T-helper 17 cell (primary cell): ENCODE measurements at places on chromosomes 4 and X.

DNA sequence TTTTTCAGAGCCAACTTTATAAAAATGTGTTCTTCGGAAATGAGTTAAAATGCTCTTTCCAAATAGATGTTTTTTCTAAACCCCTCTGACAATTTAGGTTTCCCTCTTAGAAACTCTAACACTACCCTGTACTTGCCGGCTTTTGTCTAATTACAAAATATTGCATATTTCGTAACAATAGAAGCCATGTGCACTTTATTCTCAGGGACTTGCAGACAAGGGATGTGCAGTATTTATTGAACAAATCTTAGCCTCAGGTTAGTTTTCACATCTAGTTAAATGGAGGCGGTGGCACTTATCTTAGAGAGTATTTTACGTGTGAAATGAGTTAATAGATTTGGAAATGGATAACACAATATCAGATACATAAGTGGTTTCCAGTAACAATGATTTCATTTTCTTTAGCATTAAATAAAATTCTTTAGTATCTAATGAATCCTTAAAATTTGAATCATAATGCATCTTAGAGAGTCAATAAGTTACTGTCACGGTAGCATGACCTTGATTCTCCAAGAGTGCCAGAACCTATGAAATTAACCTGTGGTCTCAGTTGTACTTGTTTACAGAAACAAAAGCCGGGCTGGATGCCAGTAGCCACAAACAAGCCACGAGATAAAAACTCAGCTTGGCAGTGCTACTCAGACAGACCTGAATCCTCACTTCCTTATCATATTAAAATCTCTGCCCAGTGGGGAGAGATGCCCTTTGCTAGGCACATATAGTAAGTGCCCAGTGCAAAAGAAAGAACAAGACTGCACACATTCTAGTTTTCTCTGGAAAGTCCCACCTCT lies 772 bp upstream of the PABPC4L start:
- no peak overlapping the region for H3K4me3 ChIP-seq
- H3K27ac ChIP-seq = no peak overlapping the region
- H3K36me3 ChIP-seq = no peaks in the 10 kb centered on the region

DNA sequence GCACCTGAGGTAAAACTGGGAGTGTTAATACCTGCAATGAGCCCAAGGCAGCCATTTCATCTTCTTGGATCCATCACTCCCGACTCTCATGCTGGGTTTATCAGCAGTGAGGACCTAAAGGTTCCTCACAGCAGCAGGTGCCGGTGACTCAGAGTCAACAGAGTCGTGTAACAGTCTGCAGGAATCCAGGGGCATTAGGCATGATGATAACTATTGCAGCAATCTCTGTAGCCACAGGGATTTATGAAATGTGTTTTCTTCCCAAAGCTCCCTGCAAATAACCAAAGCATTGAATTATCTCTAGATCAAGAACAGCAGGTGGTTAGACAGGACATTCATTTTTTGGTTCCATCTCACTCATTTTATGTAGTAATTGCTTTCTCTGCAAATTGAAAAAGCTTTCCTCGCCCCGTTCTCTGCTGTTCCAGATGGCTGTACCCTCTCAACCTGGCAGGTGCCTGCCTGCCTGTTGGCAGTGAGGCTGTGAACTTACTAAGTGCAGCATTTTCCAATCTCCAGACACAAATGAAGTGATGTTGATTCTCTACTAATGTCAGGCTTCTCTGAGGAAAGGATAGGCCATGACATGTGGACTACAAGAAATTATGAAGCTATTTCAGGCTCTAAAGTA lies 48.1 kb upstream of the TSPAN7 start:
- H3K4me1 ChIP-seq = peaks cover 4% of the 10 kb centered on the region
- H3K36me3 ChIP-seq = no peaks in the 10 kb centered on the region
- no peaks in the 10 kb centered on the region for H3K27me3 ChIP-seq
- no peak overlapping the region for H3K4me3 ChIP-seq
- no peak overlapping the region for H3K27ac ChIP-seq

DNA sequence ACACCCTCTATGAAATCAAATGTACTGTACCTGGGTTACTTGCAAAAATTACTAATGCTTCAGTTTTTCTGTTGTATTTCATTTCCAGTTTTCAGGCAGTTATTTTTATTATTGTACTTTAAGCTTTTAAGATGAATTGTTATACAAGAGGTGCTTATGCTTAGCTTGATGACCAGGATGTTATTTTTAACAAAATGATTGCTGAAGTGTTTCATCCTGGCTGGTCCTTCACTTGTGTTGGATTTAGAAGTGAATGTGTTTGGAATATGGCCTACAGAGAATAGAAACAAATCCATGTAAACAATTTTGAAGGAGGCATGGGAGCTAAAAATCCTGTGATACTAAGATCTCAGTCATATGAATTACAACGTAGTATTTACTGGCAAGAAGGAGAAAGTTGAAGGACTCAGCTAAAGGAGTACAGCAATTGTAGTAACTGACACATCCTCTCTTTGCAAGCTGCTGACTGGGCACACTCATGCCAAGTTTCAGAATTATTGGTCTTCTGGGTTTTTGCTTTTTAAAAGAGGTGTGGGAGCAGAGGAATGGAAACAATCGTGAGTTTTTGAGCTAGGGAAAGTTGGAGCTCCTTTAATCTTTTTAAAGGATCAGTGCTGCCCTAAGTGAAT lies 9.2 kb downstream of the UBE2A start:
- no peak for DNase-seq
- H3K4me1 ChIP-seq = no peaks in the 10 kb centered on the region
- H3K27me3 ChIP-seq = no peaks in the 10 kb centered on the region
- no peaks in the 10 kb centered on the region for H3K36me3 ChIP-seq

DNA sequence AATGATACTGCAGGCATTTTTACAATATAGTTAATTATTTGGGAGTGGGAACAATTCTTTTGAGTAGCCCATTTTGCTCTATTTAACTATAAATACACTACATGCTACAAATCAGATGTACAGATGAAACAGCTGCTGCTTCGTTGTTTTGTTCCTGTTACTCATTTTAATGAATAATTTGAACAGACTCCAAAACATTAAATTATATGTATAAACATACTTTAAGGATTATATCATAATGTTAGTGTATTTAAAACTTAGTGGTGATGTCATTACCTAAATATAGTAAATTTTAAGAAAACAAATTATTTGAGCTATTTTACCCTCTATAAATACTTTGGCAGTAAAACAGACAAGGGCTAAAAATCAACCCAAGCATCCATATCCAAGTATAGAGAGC lies 60.7 kb downstream of the GAB1 start:
- no peak overlapping the region for H3K4me3 ChIP-seq
- no peak for DNase-seq
- H3K36me3 ChIP-seq = no peaks in the 10 kb centered on the region
- no peak overlapping the region for H3K27ac ChIP-seq
- peaks cover 3% of the 10 kb centered on the region for H3K4me1 ChIP-seq
- H3K27me3 ChIP-seq = peaks cover 31% of the 10 kb centered on the region

DNA sequence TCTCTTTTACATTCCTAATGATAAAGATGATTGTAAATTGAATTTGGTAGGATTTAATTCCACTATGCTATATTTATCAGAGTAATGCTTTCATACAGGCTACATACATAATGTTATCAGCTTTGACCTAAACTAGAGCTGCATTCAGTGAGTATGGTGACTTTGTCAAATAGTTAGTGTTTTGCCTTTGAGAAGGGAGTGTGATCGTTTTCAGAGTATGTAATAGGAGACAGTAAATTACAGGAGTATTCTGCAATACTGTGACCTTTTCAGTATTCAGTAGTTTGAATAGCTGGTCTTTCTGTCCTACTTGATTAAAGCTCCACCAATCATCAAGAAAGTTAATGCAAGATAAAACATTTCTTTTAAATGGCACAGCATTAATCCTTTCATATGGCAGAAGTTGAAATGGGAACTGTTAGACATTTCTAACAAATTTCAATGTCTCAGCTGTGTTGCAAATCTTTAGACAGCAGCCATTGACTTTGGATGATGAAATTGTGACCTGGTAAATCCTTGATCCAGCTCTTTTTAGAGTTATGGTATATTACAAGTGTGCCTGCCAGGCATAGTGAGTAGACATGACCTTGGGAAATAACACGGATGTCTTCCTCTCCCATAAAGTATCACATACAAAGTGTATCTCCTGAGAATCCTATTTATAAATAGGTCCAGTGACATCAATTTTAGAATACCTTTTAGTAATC lies 455.3 kb downstream of the KCTD8 start:
- no peak for DNase-seq
- no peak overlapping the region for H3K27ac ChIP-seq
- H3K27me3 ChIP-seq = no peaks in the 10 kb centered on the region
- no peaks in the 10 kb centered on the region for H3K36me3 ChIP-seq

DNA sequence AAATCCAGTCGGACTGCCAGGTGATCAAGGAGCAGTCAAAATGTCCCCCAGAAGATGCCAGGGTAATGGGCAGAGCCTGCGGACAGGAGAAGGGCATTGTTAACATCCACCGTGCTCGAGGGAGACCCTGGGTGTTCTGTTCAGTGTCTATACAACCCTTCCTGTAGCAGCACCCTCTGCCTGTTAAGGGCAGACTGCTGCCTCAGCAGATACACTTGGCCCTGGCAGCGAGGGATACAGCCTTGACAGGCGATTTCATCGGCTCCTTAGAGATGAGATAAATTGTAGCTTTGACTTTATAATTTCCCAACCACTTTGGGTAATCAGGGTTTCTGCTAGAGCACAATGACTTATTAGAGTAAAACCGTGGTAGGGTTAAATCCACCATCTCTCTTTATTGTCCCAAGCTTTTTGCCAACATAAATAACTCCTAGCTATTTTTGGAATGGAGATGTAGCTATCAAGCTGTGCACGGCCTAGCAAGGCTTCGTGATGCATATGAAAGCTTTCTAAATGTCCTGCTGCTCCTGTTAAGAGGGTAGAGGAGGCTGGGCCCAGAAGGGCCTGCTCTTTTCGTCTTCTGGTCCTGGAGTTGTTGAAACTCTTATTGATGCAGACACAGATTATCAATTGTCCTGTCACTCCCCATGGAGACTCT lies 195.9 kb downstream of the CPEB2 start:
- H3K4me1 ChIP-seq = peaks cover 5% of the 10 kb centered on the region
- H3K36me3 ChIP-seq = no peaks in the 10 kb centered on the region
- no peak overlapping the region for H3K27ac ChIP-seq

- no peaks in the 10 kb centered on the region for H3K36me3 ChIP-seq
- no peak for DNase-seq
- H3K4me1 ChIP-seq = no peaks in the 10 kb centered on the region
- no peak overlapping the region for H3K27ac ChIP-seq
Measured at GRCh38 chrX:50430917-50431575, 39.6 kb downstream of the DGKK start.

- H3K4me3 ChIP-seq = no peak overlapping the region
- peaks cover 9% of the 10 kb centered on the region for H3K4me1 ChIP-seq
- no peak overlapping the region for H3K27ac ChIP-seq
- DNase-seq = no peak
- H3K36me3 ChIP-seq = no peaks in the 10 kb centered on the region
Measured at GRCh38 chr4:72295966-72296557, 264.3 kb downstream of the NPFFR2 start.

DNA sequence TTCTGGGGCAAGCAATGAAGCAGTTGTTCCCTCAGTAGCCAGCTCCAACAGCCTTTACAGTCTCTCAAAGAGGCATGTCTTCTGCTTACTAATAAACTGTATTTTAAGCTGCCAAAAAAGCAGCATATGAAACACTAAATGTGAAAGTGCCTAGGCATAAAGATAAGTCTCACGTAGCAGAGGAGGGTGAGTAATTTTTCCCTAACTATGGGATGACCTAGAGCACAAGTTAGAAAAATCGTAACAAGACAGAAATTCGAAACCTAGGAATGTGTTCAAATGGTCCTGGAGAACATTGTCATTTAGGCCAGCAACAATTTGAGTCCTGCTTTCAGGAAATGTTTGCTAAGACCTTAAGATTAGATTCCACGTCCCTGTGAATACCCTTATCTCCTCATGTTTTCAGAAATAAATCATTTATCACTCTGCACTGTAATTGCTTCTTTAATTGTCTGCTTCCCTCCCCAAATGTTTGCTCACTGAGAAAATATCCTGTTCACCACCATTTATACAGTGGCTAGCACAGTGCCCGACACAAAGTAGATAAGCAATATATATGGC lies 222.2 kb downstream of the KCNIP4 start:
- H3K27ac ChIP-seq = no peak overlapping the region
- peaks cover 6% of the 10 kb centered on the region for H3K27me3 ChIP-seq
- H3K36me3 ChIP-seq = no peaks in the 10 kb centered on the region
- H3K4me3 ChIP-seq = no peak overlapping the region

DNA sequence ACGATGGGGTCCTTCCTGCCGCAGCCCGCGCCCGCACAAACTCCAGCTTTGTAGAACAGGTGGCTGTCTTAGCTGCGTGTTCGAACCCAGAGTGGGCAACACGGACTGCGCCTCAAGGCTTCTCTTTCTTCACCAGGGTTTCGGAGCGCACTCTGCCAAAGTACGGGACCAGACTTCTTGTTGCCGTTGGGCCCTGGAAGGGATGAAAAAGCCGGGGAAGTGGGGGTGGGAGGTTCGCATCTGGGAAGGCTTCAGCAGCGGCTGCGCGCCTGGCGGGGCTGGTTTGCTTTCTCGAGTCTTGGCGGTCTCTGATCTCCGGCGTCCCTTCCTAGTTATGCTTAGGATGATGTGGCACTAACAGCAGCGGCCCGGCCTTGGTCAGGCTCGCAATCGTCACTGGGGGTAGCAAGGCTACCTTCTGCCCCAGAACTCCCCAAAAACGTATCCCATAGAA lies 673 bp downstream of the PARM1 start:
- no peak for DNase-seq
- H3K27me3 ChIP-seq = peaks cover 42% of the 10 kb centered on the region
- no peaks in the 10 kb centered on the region for H3K36me3 ChIP-seq
- no peak overlapping the region for H3K27ac ChIP-seq
- H3K4me3 ChIP-seq = peak overlapping the region; percentile 63
- peaks cover 12% of the 10 kb centered on the region for H3K4me1 ChIP-seq

DNA sequence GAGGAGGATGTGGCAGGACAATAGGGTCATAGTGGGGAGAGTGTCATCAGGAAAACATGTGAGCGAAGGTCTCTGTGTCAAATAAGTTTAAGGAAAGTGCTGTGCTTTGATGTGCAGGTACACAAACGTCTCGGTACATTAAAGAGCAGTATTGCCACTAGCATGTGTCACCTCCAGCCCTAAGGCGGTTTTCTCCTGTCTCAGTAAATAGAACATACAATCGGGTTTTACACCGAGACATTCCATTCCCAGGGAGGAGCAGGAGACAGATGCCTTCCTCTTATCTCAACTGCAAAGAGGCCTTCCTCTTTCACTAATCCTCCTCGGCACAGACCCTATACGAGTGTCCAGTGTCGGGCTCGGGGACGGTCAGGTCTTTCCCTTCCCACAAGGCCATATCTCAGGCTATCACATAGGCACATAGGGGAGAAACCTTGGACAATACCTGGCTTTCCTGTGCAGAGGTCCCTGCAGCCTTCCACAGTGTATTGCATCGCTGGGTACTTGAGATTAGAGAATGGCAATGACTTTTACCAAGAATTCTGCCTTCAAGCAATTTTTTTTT lies 684.5 kb downstream of the PDHA2 start:
- H3K27ac ChIP-seq = no peak overlapping the region
- H3K4me3 ChIP-seq = no peak overlapping the region
- H3K27me3 ChIP-seq = no peaks in the 10 kb centered on the region

DNA sequence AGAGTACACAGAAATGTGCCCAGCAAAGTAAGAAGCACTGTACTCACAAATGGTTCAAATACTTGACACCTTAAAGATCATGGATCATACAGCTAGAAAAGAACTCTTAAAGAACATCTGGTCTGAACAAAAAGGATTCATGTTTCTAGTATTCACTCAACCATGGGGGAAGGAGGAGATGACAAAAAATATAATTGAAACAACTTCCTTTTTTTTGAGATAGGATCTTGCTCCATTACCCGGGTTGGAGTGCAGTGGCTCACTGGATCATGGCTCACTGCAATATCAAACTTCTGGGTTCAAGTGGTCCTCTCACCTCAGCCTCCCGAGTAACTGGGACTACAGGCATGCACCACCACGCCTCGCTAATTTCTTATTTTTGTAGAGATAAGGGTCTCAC lies 6.0 kb downstream of the DHX15 start:
- DNase-seq = no peak
- peak overlapping the region; percentile 36 for H3K4me3 ChIP-seq
- peak overlapping the region; percentile 59 for H3K27ac ChIP-seq
- peaks cover 5% of the 10 kb centered on the region for H3K36me3 ChIP-seq
- H3K27me3 ChIP-seq = no peaks in the 10 kb centered on the region
